ENCODE measurements at places on chromosomes 2 and 18.
A peak's percentile ranks its signal among the peaks of the same experiment; 100 is the strongest.

GRCh38 chr2:128502200-128502599 is 183.5 kb upstream of the HS6ST1 start:
- no peak for DNase-seq

- DNase-seq: no peak
Measured at GRCh38 chr2:238703053-238703415, 144.9 kb upstream of the TWIST2 start.

DNA sequence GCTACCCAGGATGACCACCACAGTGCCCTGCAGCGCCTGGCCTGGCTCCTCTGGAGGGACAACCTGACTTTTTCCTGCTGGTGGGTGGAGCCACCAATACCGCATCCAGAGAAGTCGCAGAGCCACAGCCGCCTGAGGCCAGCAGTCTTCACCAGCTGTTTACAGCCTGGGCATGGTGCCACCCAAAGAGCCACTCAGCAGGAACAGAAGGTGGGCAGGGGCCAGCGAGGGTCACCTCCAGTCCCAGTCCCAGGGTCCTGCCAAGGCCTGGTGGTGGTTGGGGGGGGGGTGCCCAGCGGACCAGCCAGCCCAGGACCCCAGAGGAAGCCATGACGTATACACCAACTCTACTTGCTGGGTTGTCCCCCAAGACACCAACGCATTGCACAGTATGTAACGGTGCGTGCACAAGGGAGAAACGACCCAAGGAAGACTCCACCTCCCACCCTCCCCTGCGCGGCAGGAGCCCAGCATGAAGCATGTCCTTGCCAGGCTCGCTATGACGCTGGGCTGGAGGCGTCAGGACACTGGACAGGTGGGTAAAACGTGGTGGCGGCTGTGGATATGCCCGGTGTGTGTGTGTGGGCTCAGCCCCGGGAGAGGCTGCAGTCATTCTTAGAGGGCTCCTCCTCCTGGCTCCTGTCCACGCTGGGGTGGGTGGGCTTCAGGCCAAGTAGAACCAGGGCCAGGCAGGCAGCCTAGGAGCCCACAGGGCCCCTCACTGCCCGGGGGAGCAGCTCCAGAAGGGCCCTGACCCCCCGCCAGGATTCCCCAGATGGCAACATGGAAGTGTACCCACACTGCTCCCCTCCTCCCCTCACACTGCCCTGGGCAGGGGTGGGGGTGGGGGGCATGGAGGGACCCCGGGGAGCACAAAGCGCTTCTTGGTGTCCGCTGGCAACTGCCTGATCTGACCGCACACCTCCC is 49.3 kb downstream of the HS6ST1 start:
- DNase-seq: no peak

GRCh38 chr2:181484851-181485637 is 27.9 kb downstream of the ITGA4 start:
- no peak for DNase-seq

- DNase-seq: no peak
Measured at GRCh38 chr2:160288324-160288723, 88.3 kb upstream of the ITGB6 start.

DNA sequence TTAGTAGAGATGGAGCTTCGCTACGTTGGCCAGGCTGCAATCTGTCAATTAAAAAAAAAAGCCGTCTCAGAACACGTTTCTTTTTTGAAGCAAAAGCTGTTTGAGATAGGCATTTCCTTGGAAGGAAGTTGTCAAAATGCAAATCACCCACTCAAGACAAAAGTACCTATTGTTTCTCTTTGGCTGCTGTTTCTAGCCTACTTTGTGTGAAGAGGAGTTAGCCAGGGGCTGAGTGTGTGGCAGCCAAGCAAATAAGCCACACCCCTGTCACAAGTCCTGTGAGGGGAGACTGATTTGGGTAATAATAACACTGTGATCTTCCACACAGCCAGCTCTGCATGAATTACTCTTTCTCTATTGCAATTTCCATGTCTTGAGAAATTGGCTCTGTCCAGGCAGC is 47.4 kb upstream of the CDCA7 start:
- DNase-seq: no peak

GRCh38 chr2:121473512-121473911 is 57.2 kb upstream of the RNU4ATAC start:
- DNase-seq: no peak

GRCh38 chr2:149814049-149814448 is 226.5 kb upstream of the MMADHC start:
- DNase-seq: no peak

DNA sequence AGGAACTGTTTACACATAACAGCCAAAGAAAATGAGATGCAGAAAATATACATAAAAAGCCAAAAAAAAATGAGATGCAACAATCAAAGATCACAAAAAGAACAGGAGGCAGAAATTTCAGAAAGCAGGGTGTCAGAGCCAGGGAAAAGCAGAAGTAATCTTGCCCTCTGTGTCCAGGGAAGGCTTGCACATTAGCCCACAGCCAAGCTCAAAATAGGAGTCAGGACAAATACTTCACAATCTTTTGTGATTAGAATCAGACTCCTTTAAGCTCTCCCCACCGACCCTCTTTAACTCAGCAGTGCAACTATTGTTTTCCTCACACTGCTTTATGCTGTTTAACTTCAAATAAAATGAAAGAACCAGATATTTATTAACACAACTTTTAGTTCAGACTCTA is 34.6 kb downstream of the IAH1 start:
- no peak for DNase-seq

DNA sequence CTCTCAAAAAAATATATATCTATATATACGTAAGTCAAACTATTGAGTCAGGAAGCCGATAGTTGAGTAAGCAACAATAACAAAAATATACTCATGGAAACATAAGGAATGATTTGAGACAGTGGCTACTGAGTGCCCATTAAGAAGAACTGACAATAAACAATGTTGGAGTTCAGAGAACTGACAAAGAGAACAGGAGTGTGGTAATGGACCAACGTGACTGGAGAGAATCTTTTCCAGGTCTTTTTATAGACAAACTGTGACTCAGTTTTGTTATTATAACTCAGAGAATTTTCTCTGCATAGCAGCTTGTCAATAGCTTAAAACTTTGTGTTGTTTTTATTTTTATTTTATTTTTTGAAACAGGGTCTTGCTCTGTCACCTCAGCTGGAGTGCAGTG is 4.6 kb upstream of the GALM start:
- DNase-seq: no peak

- no peak for DNase-seq
Measured at GRCh38 chr18:75005626-75006025, 203.3 kb downstream of the PTGR3 start.

DNA sequence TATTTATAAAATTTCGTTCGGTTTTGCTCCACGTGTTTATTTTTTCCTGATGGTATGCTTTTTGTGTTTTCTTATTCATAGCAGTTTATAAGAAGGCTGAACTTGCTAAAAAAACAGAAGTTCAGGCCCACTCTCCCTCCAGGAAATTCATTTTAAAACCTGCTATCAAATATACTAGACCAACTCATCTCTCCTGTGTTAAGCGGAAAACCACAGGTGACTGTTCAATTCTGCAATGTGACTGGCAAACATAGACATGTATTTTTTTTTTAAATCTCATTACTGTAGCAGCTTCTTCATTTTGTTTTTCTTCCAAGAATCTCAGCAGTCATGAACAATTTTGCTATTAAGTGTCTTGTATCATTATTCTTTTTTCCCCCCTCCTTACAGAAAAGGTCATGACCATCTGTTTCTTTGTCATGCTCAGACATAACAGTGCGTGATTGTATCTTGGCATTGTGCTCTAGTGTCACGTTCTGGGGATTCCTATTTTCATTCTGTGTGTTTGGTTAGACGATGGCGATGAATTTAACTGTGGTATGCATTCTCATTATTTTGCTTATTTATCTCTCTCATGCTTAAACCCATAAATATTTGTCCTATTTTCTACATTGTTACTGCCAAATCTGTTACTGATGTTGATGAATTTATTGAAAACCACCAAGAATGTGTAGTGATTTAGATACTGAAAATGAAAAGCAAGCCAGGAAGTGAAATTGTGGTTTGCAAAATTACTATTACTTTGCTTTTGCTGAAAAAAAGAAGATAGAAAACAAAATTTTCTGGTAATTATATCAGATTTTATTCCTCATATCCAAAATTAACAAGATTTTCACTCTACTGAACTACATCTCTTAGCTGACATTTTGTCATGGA is 74.6 kb upstream of the UNC80 start:
- no peak for DNase-seq

DNA sequence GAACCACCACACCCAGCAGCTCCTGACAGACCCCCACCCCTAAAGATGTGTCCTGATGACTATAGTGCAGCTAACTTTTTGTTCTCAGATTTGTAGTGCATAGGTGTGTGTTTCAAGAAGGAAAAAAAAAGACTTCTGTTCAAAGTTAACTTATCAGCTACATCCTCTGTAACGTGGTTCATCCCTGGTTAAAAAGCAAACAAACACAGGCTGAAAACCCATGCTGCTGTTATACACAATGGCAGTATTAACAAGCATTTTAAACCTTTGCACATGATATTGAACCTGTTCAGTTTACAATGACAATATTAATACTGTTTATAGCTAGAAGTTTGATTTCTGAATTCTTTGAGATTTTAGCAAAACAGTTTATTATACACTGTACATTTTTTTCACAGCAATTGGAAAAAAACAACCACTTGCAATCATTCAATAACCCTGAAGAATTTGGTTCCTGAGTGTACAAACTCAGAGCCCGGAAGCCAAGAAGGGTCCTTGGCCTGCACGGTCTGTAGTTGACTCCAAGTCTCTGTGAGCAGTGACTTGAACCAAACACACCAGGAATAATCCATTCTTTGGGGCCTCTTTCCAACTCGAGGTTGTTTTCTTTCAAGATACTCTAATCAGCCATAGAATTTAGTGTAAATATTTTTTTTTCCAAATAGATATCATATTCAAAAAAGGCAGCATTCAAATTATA is 153.2 kb upstream of the MAPRE2 start:
- DNase-seq: no peak

DNA sequence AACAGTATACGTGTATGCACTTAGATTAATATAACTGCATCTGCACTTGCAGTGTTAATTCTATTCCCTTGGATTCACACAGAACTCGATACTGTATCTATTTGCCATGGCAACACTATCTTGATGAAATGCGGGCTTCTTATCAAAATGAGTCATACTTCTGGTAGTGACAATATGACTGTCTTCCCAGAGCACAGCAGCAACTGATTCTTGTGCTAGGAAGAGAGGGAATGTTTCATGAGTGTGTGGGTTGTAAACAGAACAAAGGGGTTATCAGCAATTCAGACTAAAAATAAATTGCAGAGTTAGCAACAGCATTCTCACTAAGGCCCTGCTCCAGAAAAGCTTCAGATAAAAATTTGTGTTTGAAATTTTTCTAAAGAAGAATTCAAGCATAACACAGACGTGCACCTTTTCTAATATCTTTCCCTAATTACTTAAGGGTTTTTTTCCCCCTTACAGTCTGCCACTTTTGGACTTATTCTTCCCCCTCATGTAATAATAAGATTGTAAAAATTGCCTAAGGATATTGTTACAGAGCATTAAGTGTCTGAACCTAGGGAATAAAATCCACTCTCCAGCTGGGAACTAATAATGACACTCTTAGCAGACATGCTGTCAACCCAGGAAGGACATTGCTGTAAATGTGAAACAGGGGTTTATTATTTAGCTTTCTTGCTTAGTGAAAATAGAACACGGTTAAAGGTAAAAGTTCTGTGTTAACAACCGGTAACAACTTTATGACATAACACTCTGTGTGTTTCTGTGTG is 99.9 kb upstream of the SLC38A11 start:
- no peak for DNase-seq

DNA sequence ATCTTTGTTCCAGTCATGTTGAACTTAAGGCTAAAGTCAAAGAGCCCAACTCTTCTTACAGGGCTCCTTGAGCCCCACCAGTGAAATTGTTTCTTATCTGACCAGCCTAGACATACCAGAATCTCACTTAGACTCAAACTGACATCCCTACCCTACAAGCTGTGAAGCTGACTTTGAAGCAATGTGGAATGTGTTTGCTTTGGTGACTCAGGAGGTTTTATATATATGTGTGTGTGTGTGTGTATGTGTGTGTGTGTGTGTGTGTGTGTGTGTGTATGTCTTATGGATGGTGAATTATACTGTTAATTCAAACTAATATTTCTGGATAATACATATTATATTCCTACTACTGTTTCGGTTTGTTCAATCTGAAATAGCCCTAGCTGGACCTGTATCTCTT is 67.3 kb downstream of the CAMKMT start:
- DNase-seq: no peak

DNA sequence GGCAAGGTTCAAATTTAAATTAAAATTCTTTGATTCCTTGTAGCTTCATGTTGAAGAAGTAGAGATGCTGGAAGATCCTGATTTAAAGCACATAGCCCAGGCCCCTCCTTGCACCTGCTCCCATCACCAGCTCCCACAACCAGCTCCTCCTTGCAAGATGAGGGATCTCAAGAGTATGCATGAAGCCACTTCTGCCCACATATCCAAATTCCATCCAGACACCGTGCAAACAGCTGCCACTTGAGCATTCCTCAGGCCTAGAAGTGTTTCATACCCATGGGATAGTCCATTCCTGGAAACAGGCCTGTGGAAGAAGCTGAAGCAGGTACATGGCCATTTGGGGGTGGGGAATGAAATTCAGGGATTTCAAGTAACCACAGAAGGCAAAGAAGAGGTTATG is 32.4 kb upstream of the ITPRID2 start:
- no peak for DNase-seq

- no peak for DNase-seq
Measured at GRCh38 chr2:99822474-99823207, 319.7 kb downstream of the AFF3 start.

DNA sequence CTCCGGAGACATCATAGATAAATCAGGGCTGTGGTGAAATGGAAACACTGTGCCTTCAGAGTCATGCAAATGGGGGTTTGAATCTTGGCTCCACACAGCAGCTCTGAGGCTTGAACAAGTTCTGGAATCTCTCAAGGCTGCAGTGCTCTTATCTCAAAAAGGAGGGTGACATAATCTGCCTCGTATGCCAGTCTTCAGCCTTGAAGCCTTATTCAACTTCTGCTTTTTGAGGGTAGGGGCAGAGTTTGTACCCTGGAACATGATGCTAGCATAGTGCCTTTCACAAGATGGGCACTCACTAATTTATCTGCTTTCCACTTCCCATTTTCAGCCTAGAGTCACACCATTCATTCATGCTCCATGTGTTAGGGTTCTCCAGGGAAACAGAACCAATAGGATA is 42.3 kb downstream of the GATA6 start:
- no peak for DNase-seq

DNA sequence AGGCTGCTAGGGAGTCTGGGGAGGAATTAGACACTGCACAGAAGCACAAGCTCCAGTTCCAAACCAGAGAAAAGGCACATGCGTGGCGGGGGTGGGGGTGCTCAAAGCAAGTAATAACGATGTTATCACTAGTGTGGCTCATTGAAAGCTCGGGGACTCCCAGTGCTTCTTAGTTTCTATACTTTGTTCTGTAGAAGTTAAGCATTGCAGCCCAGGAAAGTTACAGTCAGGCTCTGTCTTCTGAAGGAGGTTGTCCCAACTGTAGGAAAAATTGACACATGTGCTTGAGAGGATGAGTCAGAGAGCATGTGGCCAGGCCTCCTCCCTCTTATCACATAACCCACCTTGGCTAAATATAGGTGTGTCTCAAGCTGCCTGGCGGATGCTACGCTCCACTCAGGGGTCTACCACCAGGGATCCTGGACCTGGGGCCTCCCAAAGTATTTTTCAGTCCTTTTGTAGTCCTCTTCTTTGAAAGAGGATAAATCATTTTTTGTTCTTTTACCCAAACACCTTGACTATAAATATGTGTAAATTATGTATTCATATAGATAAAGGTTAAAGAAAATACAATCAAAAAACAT is 3.8 kb downstream of the GALNT5 start:
- DNase-seq: peak; percentile 43
